ENCODE measurements at places on chromosomes 7 and 10. TPM values are rescaled to one million over a fixed set of nuclear protein-coding genes. Genes with fewer than 3 reads are reported as not detected.
A peak's percentile ranks its signal among the peaks of the same experiment; 100 is the strongest.

The BLOC1S2 gene
- total RNA-seq, result 55.2 TPM

The GRID2IP gene
- total RNA-seq, result not detected

The PPIF gene
- total RNA-seq, result 52.3 TPM

GRCh38 chr7:43112941-43113621 is 634 bp downstream of the HECW1 start:
- peak; percentile 43 for DNase-seq

DNA sequence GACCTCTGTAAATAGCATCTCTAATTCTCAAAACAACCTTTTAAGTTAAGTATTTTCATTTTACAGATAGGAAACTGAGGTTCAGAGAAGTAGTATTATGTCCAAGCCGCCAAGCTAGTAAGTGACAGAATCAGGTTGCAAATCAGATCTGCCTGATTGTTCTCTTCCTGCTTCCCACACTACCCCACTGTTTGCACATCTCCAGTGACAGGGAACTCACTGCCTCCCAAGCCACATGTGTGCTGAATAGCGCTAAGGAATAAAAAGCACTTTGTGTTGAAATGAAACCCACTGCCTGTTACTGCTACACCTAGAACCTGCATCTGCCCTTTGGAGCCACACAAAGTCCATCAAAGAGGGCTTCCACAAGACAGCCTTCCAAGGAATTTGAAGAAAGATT is 45.1 kb upstream of the WDR11 start:
- no peak for DNase-seq

DNA sequence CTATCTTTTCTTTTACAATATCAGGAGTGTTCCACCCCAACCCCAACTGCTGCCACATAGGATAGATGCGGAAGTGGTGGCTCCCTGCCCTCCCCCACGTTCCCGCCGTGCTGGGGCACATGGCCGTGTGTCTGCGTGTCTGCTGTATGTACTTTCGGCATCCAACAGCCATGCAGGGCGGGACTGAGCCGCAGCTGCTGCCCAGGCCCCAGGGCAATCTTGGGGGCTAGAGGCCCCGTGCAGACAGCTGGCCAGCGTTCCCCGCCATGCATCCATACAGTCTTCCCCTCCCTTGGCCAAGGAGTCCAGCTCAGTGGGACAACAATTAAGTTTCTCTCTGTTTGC is 162.7 kb downstream of the DGKB start:
- DNase-seq, result no peak

DNA sequence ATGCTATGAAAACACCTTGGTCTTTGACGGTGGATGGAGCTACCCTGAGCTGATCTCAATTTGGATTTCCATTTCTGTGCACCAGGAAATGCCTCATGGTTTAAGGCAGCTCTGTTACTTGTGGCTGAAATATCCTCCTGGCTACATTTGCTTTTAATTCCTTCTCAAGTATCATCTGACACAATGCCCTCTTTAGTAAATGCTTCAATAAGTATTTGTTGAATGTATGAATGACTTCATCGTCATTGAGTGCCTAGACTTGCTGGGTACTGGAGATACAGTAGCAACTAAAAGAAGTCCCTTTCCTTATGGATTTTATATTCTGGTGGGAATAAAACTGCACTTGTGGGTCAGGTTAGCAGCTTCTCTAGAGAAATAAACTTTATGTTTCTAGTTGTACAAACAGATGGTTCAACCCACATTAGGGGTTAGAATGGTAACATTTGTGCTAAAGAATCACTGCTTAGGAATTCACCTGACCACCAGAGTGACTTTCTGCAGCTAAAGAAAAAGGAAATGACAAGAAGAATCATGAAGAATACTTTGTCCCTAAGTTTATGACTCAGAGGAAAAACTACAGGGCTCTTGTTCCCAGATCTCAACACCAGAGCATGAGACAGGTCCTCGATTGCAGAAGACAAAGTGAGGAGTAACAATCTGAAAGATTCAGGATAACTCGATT is 21.8 kb upstream of the SMNDC1 start:
- peak; percentile 72 for DNase-seq

GRCh38 chr7:135995748-135996147 is 18.6 kb upstream of the MTPN start:
- DNase-seq, result no peak

DNA sequence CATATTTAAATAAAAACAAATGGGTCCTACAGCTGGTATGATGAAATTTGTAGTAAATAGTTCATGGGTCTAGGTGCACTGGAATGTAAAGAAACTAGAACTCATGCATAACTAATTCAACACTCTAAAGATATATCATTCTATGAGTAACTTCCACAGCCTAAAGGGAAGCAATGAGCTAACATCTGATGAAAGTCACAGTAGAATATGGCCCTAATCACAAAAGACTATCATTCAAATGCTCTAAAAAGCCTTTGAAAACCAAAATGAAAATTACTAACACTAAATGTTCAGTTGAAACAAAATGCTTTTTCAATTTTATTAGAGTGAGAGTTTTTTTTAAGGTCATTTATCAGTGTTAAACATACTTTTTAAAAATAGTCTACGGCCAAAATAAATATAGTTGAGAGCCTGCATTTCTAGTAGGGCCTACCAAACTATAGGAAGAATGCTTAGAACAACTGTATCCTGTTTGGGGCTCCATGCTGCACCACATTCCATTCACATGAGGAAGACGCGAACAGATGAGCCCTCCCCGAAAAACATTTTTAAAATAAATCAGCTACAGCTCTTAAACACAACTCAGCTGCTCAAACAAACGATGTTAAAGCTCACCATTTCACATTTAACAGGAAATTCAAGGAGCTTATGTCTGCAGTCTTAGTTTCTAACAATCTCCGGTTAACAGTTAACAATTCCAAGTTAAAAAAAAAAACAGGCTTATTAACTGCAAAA is 134.5 kb downstream of the NRBF2 start:
- peak; percentile 44 for DNase-seq

- DNase-seq, result peak; percentile 38
Measured at GRCh38 chr10:63265222-63265617, 132.1 kb downstream of the NRBF2 start.

DNA sequence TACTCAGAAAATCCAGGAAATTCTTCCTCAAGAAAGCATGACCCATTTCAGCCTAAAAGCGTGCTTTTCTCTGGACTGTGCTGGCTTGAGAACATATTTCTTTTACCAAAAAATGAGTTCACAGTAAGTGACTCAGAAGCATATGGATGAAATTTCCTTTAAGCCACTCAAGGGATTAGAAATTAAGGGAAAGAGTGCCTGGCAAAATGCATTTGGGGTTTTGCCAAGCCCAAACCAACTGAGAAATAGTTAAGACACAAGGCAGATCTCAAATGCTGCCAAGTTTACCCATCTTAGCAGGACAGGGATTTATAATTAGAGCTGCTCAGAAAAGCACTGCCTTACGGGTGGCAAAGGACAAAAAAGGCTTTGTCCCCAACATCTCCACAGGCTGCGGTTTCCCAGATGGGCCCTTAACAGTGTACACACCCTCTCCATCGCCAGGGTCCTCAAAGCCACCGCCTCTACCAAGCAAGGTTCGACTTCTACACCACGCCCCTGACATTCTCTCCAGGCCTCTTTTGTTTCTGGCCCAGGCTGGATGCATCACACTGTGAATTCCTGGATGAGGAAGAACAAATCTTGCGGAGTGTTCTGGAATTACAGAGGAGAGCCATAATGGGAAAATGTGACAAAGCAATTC is 30.1 kb upstream of the CDHR3 start:
- peak; percentile 91 for DNase-seq

DNA sequence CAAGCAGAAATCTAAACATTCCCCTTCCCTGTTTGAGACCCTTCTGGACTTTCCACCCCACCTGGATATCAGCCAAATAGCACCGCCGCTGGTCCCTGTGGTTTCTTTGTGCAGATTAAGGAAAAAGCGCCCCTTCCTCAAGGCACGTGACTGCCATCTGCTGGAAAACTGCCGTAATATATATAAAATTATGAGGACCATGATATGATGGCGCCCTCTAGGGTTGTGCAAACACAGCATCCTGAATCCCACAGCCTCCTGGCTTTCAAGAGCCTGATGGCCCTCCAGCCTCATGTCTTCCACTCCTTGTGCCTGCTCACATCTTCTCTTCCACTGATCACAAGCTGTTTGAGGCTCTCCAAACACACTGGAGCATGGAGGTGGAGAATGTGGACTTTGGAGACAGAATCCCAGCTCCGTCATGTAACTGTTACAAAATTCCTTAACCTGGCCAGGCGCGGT is 121.3 kb downstream of the MYL10 start:
- peak; percentile 76 for DNase-seq
